Activated T-helper 17 cell treated with anti-CD3 and anti-CD28 coated beads, Interleukin-2, amount 50 U/mL, for 72 hours (primary cell): ENCODE measurements at places on chromosomes 2 and 18.
A peak's percentile ranks its signal among the peaks of the same experiment; 100 is the strongest.

GRCh38 chr2:65292461-65293011 lies 64.9 kb downstream of the ACTR2 start:
- no peak for ATAC-seq

DNA sequence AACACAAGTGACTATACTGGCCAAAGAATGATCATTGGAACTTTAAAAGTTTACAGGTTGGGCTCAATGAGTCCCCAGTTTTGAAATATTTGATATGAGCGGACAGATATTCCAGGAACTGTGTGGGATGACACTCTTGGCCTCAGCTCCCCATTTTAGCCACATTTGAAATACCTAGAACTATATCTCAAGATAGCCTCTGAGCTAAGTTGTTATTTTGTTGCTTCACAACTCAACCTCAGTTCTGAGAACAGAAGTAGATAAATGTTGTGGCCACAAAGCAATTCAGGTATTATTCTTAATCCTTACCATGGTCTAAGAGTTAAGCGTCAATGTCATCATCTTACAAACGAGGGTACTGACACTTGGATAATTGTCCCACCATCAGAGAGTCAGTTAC lies 172.2 kb upstream of the SETBP1 start:
- ATAC-seq: no peak

- ATAC-seq: no peak
Measured at GRCh38 chr2:64998658-64999061, 9.5 kb downstream of the SLC1A4 start.

DNA sequence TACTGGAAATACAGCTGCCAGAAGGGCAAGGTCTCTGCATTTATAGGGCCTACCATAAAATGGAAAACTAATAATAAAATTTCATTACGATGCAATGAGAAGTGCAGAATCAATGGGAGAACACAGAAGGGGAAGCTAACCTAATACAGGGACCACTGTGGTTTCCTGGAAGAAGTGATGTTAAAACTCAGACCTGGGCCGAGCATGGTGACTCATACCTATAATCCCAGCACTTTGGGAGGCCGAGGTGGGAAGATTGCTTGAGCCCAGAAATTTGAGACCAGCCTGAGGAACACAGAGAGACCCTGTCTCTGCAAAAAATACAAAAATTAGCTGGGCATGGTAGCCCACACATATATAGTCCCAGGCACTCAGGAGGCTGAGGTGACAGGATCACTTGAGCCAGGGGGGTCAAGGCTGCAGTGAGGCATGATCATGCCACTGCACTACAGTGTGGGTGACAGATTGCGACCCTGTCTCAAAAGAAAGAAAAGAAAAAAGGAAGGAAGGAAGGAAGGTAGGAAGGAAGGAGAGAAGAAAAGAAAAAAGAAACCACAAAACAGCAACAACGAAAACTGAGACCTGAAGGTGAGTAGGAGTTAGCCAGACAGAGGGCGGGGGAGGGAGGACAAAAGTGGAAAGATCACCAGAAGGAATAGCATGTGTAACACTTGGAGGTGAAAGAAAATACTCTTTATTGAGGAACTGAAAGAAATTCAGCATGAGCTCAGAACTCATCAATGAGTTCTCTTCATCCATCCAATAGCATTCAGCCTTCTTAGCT lies 58.3 kb upstream of the DTNA start:
- ATAC-seq: no peak

GRCh38 chr2:170310876-170311502 lies 133.0 kb downstream of the MYO3B start:
- no peak for ATAC-seq

DNA sequence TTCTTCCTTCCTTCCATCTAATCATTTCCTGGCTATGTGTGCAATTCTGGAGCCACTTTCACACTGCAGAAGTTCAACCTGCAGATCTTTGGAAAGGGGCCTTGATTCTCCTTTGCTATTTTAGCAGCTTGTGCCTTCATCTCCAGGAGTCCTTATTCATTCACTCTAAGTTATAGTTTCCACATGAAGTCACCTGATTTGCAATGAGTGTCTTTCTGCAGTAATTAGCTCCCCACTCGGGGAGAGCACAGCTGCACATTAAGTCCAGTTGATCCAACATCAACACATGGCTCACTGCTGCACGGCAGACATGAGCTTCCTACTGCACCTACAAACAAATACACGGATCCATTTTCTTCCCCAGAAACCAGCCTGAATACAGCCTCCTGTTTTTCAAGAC lies 323.1 kb upstream of the TNP1 start:
- ATAC-seq: no peak

DNA sequence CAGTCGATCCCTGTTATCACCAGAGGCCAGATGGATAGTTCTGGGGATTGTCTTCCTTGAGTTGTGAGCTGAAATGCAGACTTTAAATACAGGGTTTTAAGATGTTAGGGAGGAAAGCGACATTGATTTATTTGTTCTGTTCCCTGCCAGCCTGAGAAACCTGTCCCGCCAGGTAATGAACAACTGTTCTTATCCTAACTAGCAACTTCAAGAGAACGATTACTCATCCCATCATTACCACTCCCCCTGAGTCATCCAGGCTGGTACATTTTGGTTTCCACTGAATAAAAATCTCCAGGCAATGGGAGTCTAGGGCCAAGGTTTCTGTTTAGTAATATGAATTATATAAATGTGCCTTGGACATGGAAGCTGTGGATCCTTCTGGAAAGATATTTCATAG lies 131.2 kb downstream of the LYPD6B start:
- ATAC-seq: peak; percentile 71

DNA sequence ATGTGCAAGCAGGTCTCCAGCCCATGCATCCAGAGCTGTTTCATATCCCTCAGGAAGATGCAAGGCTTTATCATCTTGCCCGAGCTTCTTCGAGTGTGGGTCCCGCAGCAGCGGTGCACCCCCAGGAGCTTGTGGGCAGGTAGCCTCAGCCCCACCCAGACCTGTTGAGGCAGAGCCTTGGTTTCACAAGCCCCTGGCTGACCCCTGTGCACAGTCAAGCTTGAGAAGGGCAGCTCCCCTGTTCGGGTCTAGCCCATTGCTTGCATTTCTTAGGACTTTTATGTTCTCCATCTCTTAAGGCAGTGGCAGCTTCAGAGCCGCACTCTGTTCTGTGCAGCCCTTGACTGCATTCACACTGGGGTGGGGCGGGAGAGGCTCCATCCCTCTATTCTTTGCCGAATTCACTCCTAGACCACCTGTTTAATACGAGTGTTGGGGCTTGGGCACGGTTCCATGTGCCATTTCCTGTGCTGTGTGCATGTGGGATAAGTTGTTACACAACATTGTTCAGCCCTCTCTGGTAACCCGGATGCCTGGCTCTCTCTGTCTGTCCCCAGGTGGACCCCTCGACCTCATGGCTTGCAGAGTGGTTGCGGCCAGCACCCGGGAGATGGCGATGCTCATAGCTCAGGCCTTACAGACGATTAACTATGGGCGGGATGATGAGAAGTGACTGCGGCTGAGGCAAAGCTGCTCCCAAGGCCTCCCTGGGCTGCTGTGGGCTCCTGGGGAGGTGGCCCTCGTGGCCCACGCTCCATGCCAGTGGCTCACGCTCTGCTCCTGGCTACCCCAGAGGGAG lies 48.7 kb downstream of the IMPA2 start:
- no peak for ATAC-seq

DNA sequence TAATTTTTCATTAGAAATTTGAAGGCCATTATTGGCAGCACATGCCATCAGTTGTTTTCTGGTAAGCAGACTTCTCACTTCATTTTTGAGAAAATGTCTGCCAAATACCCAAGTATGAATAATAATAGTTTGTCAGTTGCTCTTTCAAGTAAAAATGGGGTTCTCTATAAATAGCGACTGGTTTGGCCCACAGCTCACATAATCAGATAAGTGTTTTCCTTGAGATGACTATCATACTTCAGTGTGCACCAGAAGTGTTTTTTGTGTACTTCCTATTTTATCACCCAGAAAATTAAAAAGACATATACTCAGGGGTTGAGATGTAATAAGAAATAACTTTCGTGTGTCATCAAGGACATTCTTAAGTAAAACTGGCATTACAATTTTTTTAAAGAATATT lies 147.1 kb downstream of the PHLPP1 start:
- ATAC-seq: no peak

DNA sequence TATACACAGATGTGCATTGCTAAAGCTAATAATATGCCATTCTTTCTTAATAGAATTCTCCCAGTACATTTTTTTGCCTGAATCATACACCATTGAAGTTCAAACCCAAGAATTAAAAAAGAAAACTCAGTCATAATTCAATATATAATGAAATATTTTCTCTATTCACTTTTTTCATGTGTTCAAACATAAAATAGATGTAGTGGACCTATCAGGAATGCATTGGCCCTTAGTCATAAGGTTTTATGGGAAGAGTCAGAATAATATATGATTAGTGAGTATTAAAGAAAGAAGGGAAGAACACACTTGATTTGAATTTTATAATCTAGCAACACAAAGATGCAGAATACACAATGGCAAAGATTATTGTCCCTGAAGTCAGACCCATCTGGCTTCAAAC lies 297.0 kb upstream of the COL3A1 start:
- no peak for ATAC-seq

- ATAC-seq: no peak
Measured at GRCh38 chr2:59046401-59047372, 805.6 kb upstream of the FANCL start.

DNA sequence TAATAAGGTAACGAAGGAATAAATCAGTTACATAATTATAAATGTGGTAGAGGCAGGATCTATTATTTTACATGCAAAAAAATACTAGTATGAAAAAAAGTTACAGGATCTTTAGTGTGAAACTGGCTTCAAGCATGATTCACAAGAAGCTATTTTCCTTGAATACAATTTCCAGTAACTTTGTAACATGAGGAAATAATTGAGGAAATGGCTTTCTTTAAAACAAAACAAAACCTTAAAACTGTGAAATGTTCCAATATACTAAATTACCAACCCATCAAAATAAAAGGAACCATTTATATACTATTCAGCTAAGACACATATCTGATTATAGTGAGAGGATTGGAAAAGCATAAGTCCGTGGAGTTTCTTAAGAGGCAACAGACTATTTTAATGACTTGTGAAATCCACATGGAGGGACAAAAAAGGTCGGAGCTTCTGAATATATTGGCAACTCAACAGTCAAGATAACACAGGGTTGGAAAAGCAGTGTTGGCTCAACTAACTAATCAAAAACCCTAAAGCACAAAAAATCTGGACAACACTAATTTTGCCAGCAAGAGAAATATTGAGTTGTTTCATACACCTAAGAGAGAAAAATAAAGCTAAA lies 10.6 kb downstream of the IRS1 start:
- no peak for ATAC-seq

- ATAC-seq: no peak
Measured at GRCh38 chr2:230682546-230682945, 30.1 kb upstream of the CAB39 start.

DNA sequence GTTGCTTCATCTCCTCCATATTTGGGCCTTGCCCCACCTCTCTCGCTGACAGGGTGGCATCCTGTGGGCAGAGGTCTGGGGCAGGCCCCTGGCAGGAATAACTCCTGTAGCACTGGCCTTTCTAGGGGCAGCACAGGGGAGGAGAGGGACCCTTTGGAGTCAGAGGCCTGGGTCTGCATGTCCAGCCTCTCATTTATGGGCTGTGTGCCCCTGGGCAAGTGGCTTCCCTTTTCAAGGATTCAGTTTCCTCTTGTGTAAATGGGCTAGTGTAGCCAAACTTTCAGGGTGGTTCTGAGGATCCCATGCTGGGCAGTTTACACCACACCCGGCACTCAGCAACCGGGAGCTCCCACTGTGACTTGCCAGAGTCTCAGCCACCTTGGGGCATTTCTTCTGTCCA lies 23.4 kb downstream of the ADRA2B start:
- ATAC-seq: no peak
